Karpas-422 (cell line): ENCODE measurements at places on chromosomes 7 and 10.

DNA sequence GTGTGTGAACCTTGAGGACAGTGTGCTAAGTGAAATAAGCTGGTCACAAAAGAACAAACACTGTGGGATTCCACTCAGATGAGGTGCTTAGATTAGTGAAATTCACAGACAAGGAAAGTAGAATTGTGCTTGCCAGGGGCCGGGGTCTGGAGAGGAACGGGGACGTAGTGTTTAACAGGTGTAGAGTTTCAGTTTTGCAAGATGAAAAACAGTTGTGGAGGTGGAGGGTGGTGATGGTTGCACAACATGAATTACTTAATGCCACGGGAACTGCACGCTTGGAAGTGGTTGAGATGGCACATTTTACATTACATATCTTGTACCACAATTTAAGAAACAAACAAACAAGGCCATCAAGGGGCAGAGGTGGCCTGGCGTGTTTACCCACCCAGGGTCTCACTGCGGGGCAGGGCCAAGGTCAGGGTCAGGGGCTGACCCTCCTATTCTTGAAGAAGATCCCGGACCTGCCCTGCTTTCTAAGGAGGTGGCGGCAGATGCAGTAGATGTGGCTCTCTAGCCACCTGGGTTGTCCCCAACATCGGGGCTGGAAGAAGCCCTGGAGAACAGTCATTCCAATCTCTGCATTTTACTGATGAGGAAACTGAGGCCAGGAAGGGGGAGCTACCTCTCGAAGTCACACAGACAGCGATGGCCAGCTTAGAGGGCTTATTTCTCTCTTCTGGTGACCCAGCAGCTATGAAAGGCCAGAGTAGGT, 91.5 kb upstream of the LRRC4 start:
- DNase-seq: no peak

- DNase-seq: no peak
Measured at GRCh38 chr10:110870823-110871297, 868 bp upstream of the PDCD4 start.

- no peak for DNase-seq
Measured at GRCh38 chr7:1693419-1693990, 23.4 kb downstream of the ELFN1 start.

DNA sequence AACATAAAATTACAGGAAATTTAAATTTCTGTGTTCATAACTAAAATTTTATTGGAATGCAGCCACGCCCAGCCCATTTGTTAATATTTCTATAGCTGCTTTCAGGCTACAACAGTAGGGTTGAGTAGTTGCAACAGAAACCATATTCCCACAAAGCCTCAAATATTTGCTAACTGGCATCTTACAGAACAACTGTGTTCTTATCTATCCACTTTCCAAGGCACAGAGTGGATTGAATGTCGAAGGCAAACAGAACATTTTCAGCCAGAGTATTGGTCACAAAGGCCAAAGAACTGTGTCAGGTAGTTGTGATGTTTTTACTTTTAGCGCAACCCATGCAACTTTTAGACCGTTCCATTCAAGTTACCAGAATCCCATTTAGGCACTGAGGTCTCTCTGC, 51.1 kb upstream of the OPN4 start:
- no peak for DNase-seq

GRCh38 chr10:12839941-12840611, 161.4 kb downstream of the CCDC3 start:
- DNase-seq: no peak

- no peak for DNase-seq
Measured at GRCh38 chr10:25682203-25682851, 251.7 kb upstream of the MYO3A start.

- no peak for DNase-seq
Measured at GRCh38 chr10:34786464-34786863, 28.6 kb downstream of the PARD3 start.
